ENCODE measurements at places on chromosomes 7 and 10. TPM values are rescaled to one million over a fixed set of nuclear protein-coding genes. Genes with fewer than 3 reads are reported as not detected.
A peak's percentile ranks its signal among the peaks of the same experiment; 100 is the strongest.

GRCh38 chr10:106439366-106439765 is 725.1 kb downstream of the SORCS1 start:
- H3K4me3 ChIP-seq = no peak overlapping the region
- H3K27ac ChIP-seq = no peak overlapping the region
- no peak for DNase-seq
- H3K36me3 ChIP-seq = no peaks in the 10 kb centered on the region
- H3K27me3 ChIP-seq = no peaks in the 10 kb centered on the region
- H3K4me1 ChIP-seq = no peaks in the 10 kb centered on the region

GRCh38 chr10:48572414-48572813 is 32.5 kb downstream of the ARHGAP22 start:
- no peaks in the 10 kb centered on the region for H3K27me3 ChIP-seq
- H3K4me3 ChIP-seq = no peak overlapping the region
- peaks cover 34% of the 10 kb centered on the region for H3K4me1 ChIP-seq

DNA sequence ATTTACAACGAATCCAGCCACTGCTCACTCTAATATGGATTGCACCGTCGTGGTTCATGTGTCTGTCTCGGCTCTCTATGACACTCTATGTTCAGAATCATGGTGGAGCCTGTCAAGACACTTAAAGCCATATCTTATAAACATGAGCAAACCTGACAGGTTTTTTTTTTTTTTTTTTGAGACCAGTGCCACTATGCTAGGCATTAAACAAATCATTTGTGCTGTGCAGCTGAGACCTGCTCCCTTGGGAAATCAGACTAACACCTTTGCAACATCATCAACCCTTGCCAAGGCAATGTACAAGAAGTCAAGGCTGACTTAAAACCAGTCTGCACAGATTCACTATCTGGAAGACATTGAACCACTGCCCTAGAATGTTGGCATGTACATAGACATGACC is 181.2 kb upstream of the ANK3 start:
- no peaks in the 10 kb centered on the region for H3K27me3 ChIP-seq
- DNase-seq = no peak
- no peaks in the 10 kb centered on the region for H3K4me1 ChIP-seq
- H3K36me3 ChIP-seq = no peaks in the 10 kb centered on the region
- H3K4me3 ChIP-seq = no peak overlapping the region

GRCh38 chr7:110050785-110051184 is 1040.1 kb upstream of the LRRN3 start:
- no peak overlapping the region for H3K4me3 ChIP-seq
- H3K4me1 ChIP-seq = no peaks in the 10 kb centered on the region
- H3K27ac ChIP-seq = no peak overlapping the region
- H3K27me3 ChIP-seq = no peaks in the 10 kb centered on the region

- no peak overlapping the region for H3K4me3 ChIP-seq
- H3K36me3 ChIP-seq = peaks cover 48% of the 10 kb centered on the region
- H3K27ac ChIP-seq = no peak overlapping the region
- H3K27me3 ChIP-seq = no peaks in the 10 kb centered on the region
- H3K4me1 ChIP-seq = peaks cover 97% of the 10 kb centered on the region
Measured at GRCh38 chr10:124624895-124625294, 119.3 kb downstream of the FAM53B start.

- no peaks in the 10 kb centered on the region for H3K36me3 ChIP-seq
- H3K4me3 ChIP-seq = no peak overlapping the region
- DNase-seq = no peak
- H3K4me1 ChIP-seq = no peaks in the 10 kb centered on the region
- H3K27ac ChIP-seq = no peak overlapping the region
Measured at GRCh38 chr7:142391191-142391992, 133.5 kb upstream of the PRSS58 start.

DNA sequence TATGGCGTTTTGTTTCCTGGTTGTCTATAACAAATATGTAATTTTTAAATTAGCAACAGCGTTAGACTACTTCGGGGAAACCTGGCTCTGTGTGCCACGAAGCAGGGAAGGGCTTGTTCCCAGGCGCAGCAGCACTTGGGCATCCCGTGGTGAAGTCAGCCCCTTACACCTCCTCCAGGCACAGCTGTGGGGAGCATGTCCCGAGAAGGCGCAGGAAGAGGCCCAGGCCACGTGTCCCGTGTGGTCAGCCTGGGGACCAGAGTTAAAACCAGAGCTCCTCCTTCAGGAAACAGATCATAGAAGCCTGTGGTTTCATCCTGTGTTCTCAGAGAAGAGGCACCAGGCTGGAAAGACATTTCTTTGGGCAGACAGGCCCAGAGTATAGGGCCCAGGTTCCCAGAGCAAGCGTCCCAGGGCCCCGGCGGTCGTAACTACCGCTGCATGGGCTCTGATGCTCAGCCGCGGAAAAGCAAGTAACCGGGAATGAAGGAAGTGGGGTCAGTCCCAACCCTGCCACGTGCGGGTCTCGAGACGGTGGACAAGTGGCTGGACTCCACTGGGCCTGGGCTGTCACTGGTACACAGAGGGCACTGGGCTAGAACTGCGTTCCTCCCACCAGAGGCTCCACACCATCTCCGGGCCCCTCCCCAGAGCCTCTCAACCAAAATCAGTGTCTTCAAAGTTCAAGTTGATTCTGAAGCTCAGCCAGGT is 7.1 kb downstream of the NUDT1 start:
- H3K4me3 ChIP-seq = no peak overlapping the region
- H3K27ac ChIP-seq = peak overlapping the region; percentile 68
- H3K4me1 ChIP-seq = peaks cover 32% of the 10 kb centered on the region
- peak; percentile 83 for DNase-seq
- no peaks in the 10 kb centered on the region for H3K27me3 ChIP-seq

GRCh38 chr7:41977151-41977651 is 259.8 kb downstream of the GLI3 start:
- no peaks in the 10 kb centered on the region for H3K36me3 ChIP-seq
- H3K27ac ChIP-seq = no peak overlapping the region
- H3K4me1 ChIP-seq = no peaks in the 10 kb centered on the region
- no peak for DNase-seq
- no peaks in the 10 kb centered on the region for H3K27me3 ChIP-seq
- no peak overlapping the region for H3K4me3 ChIP-seq

GRCh38 chr7:18521236-18521589 is 25.7 kb downstream of the HDAC9 start:
- H3K36me3 ChIP-seq = no peaks in the 10 kb centered on the region
- no peaks in the 10 kb centered on the region for H3K27me3 ChIP-seq
- H3K4me1 ChIP-seq = peaks cover 43% of the 10 kb centered on the region
- peak overlapping the region; percentile 41 for H3K27ac ChIP-seq
- DNase-seq = no peak

The NXPH1 gene
- total RNA-seq = not detected

The CHRM2 gene
- not detected for total RNA-seq

The ECD gene
- total RNA-seq = 34.1 TPM

The SLC26A5 gene
- 0.10 TPM for total RNA-seq

The OPN4 gene
- not detected for total RNA-seq

The KAZALD1 gene
- 64.9 TPM for total RNA-seq
